Glutamatergic neuron (in vitro differentiated cells): ENCODE measurements at places on chromosomes 1 and 21. TPM values are rescaled to one million over a fixed set of nuclear protein-coding genes. Genes with fewer than 3 reads are reported as not detected.

The G0S2 gene
- total RNA-seq: 2.5 TPM

DNA sequence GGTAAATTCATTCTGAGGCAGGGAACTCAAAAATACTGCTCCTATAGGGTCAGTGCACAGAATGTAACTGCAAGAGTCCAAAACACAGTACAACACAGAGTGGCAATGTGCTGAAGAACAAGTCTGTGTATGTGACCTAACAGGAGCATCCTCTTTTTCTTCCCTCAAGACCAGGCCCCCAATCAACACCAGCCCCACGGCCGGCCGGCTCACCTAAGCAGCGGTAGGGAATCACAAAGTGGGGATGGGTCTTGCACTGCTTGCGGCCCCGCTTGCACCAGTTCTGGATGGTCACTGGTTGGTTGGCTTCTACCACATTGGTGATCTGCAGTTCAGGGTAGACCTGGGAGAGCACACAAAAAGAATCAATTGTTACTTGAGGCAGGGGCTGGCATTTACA is 80.8 kb downstream of the APP start:
- DNase-seq: no peak

DNA sequence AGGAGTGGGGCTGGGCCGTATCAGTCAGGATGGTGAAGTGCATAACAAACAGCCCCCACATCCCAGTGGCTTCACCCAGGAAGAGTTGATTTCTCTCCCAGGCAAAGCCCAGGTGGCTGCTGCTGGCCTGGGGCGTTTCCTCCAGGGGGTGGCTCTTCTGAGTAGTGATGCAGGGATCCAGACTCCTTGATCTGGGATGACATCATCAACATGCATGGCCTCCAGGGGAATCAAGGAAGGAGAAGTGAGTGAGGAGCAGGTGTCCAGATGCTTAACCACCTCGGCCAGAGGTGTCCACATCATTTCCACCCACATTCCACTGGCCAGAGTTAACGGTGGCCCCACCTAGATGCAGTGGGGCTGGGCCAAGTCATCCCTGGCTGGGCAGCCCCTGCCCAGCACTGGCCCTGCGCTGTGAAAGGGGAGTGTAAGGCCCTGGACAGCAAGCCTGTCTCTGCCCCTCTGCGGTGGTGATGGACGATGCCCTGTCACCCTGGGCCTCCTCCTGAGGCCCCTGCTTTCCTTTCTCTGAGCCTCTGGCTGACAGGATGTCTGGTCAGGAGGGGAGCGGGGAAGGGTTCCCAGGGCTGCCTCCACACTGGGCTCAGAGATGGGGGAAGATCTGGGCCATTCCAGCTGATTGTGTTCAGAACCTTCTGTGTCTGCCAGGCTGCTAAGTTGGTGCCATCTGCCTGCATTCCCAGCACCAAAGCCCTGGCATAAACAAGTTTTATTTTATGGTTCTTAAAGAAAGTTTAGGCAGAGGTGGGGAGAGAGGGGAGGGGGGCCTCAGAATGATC is 598.2 kb downstream of the MATN1 start:
- no peak for DNase-seq

- DNase-seq: no peak
Observed at GRCh38 chr1:97976801-97977200, 56.0 kb upstream of the DPYD start.

The EVA1B gene
- 1.5 TPM for total RNA-seq

The ERICH3 gene
- total RNA-seq: 1.9 TPM

DNA sequence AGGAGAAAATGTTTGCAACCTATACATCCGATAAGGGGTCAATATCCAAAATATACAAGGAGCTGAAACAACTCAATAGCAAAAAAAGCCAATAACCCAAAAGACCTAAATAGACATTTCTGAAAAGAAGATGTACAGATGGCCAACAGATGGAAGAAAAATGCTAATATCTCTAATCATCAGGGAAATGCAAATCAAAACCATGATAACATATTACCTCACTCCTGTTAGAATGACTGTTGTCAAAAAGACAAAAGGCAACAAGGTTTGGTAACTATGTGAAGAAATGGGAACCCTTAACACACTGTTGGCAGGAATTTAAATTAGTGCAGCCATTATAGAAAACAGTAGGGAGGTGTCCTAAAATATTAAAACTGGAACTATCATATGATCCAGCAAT is 74.7 kb downstream of the LEPR start:
- DNase-seq: no peak

DNA sequence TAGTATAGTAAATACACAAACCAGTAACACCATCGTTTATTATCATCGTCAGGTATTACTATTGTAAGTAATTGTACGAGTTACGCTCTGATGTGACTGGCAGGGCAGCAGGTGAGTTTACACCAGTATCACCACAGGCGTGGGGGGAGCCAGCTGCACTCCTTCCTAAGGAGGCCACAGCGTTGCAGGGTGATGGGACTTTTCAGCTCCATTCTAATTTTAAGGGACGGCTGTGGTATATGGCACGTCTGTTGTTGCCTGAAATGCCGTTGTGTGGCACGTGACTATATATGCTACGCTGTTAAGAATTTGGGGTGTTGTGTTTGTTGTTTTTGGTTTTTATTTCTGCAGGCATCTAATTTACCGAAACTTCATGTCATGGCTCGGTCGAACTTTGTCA is 164.8 kb upstream of the COL6A1 start:
- no peak for DNase-seq

The SPATC1L gene
- 58.7 TPM for total RNA-seq

DNA sequence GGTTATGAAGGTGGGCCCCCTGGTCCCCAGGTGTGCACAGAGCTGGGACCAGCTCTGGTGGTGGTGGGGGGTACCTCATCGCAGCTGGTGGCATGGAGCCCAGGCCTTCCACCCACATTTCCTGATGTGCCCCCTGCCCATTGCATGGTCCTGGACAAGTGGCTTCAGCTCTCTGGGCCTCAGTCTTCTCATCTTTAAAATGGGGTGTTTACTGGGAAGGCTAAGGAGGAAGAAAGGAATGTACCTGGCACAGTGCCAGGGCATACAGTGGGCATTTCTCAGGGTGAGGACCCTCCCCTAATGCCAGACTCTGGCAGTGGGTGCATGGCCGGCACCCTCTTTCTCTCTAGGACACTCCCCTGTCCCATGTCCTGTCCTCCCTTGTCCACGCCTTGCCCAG is 7.5 kb downstream of the CLCNKB start:
- no peak for DNase-seq

The FALEC gene
- not detected for total RNA-seq

The LIX1L gene
- total RNA-seq: 20.3 TPM

GRCh38 chr1:232423591-232423990 is 206.3 kb downstream of the SIPA1L2 start:
- DNase-seq: no peak

DNA sequence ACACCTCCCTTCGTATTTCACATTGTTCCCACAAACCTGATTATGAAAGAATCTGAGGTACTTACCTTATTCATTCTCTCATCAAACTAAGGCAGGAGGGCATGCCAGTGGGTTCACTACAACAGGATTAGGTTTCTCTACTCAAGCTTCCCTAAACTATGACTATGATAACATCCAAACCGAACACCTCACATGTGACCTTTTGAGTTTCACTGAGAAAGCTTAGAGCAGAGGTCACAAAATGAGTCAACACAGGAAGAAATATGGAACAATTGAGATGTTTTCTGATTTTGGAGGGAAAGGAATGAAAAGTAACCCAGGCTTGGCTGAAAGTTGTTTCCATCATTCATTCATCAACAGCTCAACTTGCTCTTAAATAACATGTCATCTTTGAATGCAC is 24.1 kb downstream of the UBR4 start:
- no peak for DNase-seq

The MYBPH gene
- total RNA-seq: not detected

The GPR61 gene
- total RNA-seq: 0.76 TPM

The SYNC gene
- total RNA-seq: 1.1 TPM

DNA sequence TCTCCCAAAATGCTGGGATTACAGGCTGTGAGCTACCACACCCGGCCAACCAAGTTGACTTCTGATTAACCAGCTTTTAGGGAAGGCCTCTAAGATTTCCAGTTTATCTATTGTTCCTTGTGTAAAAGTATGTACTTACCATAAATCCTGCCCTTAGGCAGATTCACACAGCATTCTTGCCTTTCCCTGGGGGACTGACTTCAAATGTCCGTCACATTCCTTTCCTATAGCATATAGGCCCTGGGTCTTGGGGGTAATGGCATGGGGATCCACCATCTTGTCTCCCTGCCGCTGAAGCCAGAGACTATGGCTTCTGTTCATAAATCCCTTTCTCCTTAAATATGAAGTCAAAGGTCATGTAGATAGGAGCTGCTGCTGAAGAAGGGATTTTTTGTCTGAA is 872 bp upstream of the PINK1 start:
- DNase-seq: no peak

DNA sequence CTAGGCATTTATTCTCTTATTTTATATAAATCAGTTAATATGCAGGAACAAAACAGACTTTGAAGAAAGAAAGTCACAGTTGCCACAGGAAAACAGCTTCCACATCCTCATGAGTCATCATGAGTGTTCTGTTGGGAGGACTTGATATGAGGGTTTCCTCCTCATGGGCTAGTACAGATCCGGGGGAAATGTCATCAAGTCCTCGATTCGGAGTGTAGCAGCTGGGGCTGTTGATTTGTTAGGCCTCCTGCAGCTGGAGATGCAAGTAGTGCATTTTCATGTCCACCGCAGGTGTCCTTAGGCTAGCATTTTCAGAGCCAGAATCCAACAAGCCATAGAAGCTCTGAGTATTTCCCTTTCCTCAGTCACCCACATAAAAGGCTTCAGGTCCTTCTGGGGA is 36.7 kb downstream of the ADAM30 start:
- no peak for DNase-seq

- no peak for DNase-seq
Observed at GRCh38 chr1:81004011-81004410, 796.7 kb upstream of the ADGRL2 start.

DNA sequence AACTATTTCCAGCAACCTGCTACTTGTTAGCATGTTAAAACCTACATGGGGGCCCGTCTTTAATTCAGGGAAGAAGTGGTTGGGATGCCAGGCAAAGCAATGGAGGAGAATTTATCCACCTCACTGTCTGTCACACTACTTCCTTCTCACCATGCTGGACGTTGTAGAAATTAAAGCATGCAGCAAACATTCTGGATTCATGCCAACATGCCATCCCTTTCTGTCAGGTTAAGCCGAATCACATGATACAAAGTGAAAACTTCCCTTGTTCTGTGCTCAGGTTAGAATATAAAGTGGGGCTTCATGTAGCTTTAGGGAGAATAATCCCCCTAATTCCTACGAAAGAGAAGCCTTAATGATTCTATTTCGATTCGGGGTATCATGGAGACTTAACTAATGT is 95.5 kb downstream of the ERG start:
- DNase-seq: no peak

GRCh38 chr1:77513839-77514763 is 168.4 kb downstream of the ZZZ3 start:
- DNase-seq: no peak

The YOD1 gene
- total RNA-seq: 7.9 TPM

DNA sequence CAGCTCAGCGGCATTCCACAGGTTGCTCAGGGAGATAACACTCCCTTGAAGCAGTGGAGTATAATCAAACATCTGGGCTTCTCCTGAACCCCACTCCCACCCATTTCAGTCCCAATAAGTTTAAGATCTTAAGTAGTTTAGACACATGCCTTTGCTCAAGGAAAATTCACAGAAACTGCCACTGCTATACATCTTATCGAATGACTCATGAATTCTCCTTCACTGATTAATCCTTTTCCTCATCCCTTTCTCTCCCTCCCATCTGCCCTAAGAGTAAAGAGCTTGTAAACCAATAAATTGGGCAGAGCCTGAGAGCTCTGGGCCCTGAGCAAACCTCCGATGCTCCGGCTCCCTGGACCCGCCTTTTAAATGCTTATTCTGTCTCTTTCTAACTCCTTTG is 10.2 kb downstream of the VN1R5 start:
- DNase-seq: no peak

DNA sequence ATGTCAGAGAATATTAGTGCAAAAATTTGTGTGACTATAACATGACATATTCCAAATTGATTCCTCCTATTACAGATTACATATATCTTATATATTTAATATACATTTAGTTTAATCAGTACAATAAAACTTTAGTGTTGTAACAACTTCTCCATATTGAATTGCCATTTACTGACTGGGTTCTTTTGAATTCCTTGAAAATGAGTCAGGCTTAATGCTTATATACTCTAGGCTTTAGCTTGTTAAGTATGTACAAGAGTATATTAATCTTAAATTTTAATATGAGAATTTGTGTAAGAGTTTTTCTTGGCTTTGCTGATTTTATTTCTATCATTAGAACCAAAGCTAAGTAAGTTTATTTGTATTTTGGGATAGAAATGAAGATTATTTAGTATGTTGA is 40.3 kb downstream of the XPR1 start:
- DNase-seq: no peak

DNA sequence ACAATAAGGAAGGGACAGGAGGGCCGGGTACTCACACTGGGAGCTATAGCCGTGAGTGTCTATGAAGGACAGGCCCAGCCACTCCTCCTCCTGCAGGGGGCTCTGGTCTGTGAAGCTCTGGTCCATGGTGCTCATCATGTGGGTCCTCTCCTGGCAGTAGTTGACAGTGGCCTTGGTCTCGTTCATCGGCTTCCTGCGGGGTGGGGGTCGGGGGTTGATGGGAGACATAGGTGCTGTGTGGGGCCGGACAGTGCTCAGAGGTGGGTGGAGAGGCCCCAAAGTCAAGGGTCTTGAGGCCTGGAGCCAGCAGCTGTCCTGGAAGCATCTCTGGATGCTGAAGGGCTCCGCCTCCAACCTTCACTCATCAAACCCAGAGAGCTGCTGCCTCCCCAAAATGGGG is 260.4 kb downstream of the PTPRU start:
- no peak for DNase-seq

The MYCL gene
- total RNA-seq: 97.7 TPM

The DNASE2B gene
- total RNA-seq: not detected

DNA sequence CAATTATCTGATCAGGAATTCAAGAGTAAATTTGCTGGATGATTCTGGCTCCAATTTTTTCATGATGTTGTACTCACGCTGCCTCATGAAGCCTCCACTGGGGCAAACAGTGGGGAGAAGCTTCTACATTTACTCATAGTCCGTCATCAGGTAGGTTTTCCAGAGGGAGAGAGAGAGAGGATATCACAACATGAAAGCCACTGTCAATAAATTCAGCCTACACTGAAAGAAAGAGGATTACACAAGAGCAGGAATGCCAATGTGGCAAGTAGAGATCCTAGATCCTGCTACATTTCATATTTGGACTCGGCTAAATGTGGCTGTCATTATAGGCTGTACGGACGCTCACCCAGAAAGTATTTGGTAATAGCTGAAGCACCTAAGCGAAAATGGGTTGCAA is 819.9 kb downstream of the BRINP3 start:
- DNase-seq: no peak

The KLF17 gene
- total RNA-seq: 10.9 TPM

The ADAMTS4 gene
- total RNA-seq: 12.3 TPM

GRCh38 chr1:107291987-107292386 is 151.1 kb downstream of the NTNG1 start:
- DNase-seq: no peak

GRCh38 chr1:116667575-116668105 is at the start of gene IGSF3:
Gene IGSF3 (minus strand): TSS chr1:116667733. CDS start chr1:116666326, 1,407 bp downstream.
- DNase-seq: peak; percentile 86

- DNase-seq: no peak
Observed at GRCh38 chr21:32567626-32568025, 17.7 kb downstream of the TCP10L start.
